HFFc6 (cell line): ENCODE measurements at places on chromosomes 4 and X. TPM values are rescaled to one million over a fixed set of nuclear protein-coding genes. Genes with fewer than 3 reads are reported as not detected.

- peak overlapping the region; percentile 20; the same call in 1 of the 2 replicates for H3K4me3 ChIP-seq
- DNase-seq = peak; percentile 87
- peak overlapping the region; percentile 89 for H3K27ac ChIP-seq
- H3K4me1 ChIP-seq = peaks cover 24% of the 10 kb centered on the region
- no peaks in the 10 kb centered on the region for H3K36me3 ChIP-seq
- no peaks in the 10 kb centered on the region for H3K27me3 ChIP-seq
These were observed 113.9 kb downstream of the CT47B1 start for GRCh38 chrX:120761810-120762209.

DNA sequence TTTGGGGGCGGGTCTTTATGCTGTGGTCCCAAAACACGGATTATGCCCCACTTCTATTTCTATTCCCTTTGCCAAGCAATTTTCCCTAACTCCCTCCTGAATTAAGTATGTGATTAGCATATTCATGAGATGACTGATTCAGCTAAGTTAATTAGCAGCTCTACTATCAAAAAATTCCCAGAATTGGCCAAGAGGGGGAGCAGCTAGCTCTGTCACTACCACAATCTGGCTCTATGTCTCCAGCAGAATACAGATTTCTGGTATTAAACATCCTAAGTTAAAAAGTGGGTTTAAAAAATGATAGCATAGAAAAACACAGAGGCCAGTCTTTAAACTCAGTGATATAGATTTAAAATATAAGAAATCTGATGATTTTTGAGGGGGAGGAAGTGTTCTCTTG, 80.3 kb downstream of the GPC4 start:
- H3K4me3 ChIP-seq = no peak overlapping the region
- no peaks in the 10 kb centered on the region for H3K36me3 ChIP-seq
- DNase-seq = no peak
- H3K27ac ChIP-seq = no peak overlapping the region

DNA sequence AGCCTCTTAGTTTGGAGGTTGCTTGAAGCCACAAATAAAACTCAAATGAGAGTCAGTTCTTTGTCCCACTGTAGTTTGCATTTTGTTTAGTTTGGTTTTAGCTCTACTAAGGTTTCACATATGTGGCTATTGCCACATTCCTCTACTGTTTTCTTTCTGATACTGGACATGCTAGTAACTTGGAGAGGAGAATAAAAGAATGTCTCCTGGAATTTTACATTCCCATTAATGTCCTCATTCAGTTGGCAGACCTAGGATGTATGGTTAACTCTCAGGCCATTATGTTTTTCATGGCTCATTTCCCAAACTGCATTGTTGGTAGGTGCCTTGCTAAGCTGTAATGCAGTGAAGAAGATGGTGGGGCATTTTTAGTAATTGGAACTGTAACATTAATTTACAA, 29.9 kb downstream of the UPRT start:
- no peaks in the 10 kb centered on the region for H3K27me3 ChIP-seq
- peaks cover 5% of the 10 kb centered on the region for H3K36me3 ChIP-seq
- DNase-seq = peak; percentile 12

DNA sequence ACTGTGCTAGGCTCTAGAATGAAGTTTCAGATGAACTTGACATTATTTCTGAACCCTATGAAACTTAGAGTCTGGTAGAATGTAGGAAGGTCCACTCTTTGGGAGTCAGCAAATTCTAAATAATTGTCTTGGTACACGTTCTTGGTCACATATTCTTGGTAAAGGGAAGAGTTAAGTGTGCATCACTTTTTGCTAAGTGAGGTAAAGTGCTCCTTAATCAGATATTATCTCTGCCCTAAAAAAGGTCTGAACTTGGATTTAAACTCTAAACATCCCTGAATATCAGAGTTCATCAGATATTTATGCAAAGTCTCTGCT, 7.2 kb downstream of the OCIAD2 start:
- DNase-seq = no peak
- no peaks in the 10 kb centered on the region for H3K36me3 ChIP-seq
- H3K4me1 ChIP-seq = peaks cover 33% of the 10 kb centered on the region

DNA sequence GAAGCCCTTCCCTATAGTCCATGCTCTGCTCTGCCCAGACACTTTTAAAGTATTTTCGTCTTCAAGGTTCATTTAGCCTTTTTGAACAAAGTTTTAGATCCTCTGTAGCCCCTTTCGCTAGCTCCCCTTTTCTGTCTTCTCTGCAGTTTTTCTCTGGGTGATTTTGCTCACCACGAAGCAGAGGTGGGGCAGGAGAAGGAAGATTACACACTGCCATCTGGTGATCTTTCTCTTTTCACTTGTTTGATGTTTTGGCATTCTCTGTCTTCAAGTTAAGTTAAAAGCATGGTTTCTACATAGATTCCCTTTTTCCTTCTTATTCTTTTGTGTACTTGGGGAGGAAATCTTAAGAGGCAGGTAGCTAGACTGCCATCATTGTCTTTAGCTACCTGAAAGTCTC, 43.9 kb downstream of the CC2D2A start:
- H3K4me3 ChIP-seq = no peak overlapping the region
- no peaks in the 10 kb centered on the region for H3K4me1 ChIP-seq
- DNase-seq = no peak
- peaks cover 42% of the 10 kb centered on the region for H3K36me3 ChIP-seq
- H3K27ac ChIP-seq = no peak overlapping the region

DNA sequence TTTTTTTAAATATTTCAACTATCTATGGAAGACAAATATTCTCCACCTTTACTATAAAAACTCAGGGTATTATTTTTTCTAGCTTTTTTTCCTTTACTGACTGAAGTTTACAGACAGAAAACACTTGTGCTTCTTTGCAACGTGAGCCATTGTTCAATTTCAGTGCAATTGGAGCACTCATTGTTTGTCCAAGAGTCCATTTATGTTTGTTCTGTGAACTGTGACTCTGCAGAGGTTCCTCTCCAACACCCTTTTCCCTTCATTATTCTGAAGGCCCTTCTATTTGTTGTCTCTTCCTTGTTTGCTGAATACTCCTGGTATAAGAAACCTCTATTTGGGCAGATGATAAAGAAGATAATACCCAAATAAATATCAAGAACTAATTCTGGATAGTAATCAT, 37.4 kb downstream of the DAPP1 start:
- peaks cover 18% of the 10 kb centered on the region for H3K4me1 ChIP-seq
- DNase-seq = no peak
- H3K4me3 ChIP-seq = no peak overlapping the region
- H3K27ac ChIP-seq = no peak overlapping the region
- H3K27me3 ChIP-seq = peaks cover 6% of the 10 kb centered on the region

DNA sequence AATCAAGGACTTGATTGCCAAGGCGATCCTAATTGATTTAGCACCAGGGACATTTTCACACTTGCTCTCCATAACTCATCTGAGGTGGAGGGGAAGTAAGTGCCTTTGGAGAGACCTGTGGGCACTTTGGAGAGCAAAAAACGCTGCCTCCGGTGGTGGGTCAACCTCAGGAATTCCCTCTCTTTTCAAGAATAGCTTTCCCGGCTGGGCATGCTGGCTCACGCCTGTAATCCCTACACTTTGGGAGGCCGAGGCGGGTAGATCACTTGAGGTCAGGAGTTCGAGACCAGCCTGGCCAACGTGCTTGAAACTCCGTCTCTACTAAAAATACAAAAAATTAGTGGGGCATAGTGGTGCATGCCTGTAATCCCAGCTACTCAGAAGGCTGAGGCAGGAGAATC, 49.2 kb downstream of the PRPS1 start:
- peak overlapping the region; percentile 91 for H3K27ac ChIP-seq
- no peak for DNase-seq
- peak overlapping the region; percentile 90 for H3K4me3 ChIP-seq
- peaks cover 29% of the 10 kb centered on the region for H3K4me1 ChIP-seq
- no peaks in the 10 kb centered on the region for H3K36me3 ChIP-seq

DNA sequence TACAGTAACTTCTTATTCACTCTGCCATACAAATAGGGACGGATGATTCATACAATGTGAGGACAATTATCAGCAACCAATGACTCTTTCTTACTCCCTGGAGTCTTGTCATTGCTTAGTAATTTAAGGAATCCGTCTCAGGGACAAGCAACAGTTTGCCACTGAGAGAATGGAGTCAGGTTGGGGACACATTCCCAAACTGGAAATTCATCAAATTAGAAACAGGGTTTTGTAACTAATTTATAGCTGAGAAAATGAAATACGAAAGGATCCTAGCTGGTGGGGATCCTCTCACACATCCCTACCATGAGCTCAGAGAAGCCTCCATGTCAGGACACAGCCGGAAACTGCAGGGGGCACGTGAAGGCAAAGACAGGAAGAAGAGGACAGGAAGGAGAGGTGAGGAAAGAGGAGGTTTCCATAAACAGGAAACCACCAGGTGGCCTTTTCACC, 50.4 kb upstream of the KDR start:
- peak; percentile 82 for DNase-seq
- no peaks in the 10 kb centered on the region for H3K27me3 ChIP-seq
- H3K36me3 ChIP-seq = 0 out of 2 replicates have a peak, but pooled peaks cover 5% of the 10 kb centered on the region
- peak overlapping the region; percentile 81 for H3K4me3 ChIP-seq
- peaks cover 55% of the 10 kb centered on the region for H3K4me1 ChIP-seq
- H3K27ac ChIP-seq = peak overlapping the region; percentile 92

DNA sequence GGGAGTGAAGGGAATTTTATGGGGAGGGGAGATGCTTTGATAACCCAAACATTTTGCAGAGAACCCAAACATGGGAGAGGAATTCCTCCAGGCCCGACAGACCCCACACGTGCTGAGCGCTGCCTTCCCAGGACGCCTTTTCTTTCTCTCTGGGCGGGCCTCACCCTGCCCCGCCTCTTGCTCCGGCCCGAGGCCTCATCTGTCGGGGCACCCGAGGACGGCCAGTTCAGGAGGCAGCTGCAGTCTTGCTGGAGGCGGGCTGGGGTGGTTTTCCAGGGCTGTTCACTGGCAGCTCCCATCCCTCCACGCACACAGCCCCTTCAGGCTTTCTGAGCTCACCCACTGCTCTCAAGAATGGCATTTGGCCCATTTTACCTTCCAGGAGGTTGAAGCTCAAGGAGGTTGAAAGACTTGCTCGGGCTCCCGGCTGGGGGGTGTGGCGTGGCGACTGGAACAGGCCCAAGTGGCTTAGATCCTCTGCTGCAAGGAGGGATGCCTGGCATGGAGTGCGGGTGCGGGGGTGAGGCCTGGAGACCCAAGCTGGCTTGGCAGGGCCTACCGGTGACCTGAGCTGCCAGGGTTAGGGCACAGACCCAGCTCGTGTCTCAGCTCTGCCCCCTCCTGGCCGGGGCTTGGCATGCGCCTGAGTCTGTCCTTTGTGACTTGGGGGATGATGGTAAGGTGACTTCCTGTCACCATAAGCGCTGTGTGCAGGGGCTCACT, 99.2 kb downstream of the PSAPL1 start:
- no peak for DNase-seq
- H3K4me3 ChIP-seq = no peak overlapping the region
- 0 out of 2 replicates have a peak, but pooled peaks cover 3% of the 10 kb centered on the region for H3K36me3 ChIP-seq
- H3K4me1 ChIP-seq = no peaks in the 10 kb centered on the region

DNA sequence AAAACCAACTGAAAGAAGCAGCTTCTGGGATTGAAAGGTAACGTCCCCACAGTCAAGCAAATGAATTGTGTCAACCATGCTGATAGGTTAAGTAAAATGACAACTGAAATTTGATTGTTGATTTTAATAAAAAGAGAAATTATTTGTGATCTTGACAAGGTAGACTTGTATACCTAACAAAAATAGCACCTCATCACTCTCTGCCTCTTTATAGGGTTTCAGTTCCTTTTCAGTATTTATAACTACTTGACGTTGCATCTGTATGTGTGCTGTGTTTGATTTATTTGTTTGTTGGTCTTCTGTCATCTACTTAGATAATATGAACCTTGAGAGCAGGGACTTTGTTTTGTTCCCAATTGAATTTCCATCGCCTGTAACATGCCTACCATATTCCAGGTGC, 7.9 kb upstream of the PPP3CA start:
- no peak for DNase-seq
- H3K4me3 ChIP-seq = no peak overlapping the region
- H3K27me3 ChIP-seq = no peaks in the 10 kb centered on the region; the same call in 1 of the 2 replicates
- peaks cover 44% of the 10 kb centered on the region for H3K4me1 ChIP-seq
- H3K27ac ChIP-seq = no peak overlapping the region

- no peak overlapping the region for H3K4me3 ChIP-seq
- no peaks in the 10 kb centered on the region for H3K36me3 ChIP-seq
- H3K27me3 ChIP-seq = peaks cover 12% of the 10 kb centered on the region
- DNase-seq = no peak
These were observed 43.6 kb upstream of the ENPP6 start for GRCh38 chr4:184261246-184261645.

- no peak for DNase-seq
- H3K27ac ChIP-seq = peak overlapping the region; percentile 95
- peak overlapping the region; percentile 95 for H3K4me3 ChIP-seq
- peaks cover 49% of the 10 kb centered on the region for H3K36me3 ChIP-seq
- H3K27me3 ChIP-seq = no peaks in the 10 kb centered on the region
- peaks cover 55% of the 10 kb centered on the region for H3K4me1 ChIP-seq
These were observed 1.2 kb upstream of the UBA6 start for GRCh38 chr4:67702166-67702565.

GRCh38 chrX:131565909-131566308, 22.0 kb downstream of the OR13H1 start:
- H3K27me3 ChIP-seq = no peaks in the 10 kb centered on the region; the same call in 1 of the 2 replicates
- no peak for DNase-seq
- no peaks in the 10 kb centered on the region for H3K4me1 ChIP-seq
- H3K36me3 ChIP-seq = no peaks in the 10 kb centered on the region
- H3K4me3 ChIP-seq = no peak overlapping the region
- no peak overlapping the region for H3K27ac ChIP-seq

- no peaks in the 10 kb centered on the region; the same call in 1 of the 2 replicates for H3K27me3 ChIP-seq
- no peaks in the 10 kb centered on the region for H3K4me1 ChIP-seq
- H3K4me3 ChIP-seq = no peak overlapping the region
- no peak for DNase-seq
- no peaks in the 10 kb centered on the region for H3K36me3 ChIP-seq
- H3K27ac ChIP-seq = no peak overlapping the region
These were observed 107.3 kb upstream of the RAI2 start for GRCh38 chrX:17968367-17968766.

- no peak overlapping the region for H3K4me3 ChIP-seq
- H3K27ac ChIP-seq = no peak overlapping the region
- no peaks in the 10 kb centered on the region for H3K4me1 ChIP-seq
- no peaks in the 10 kb centered on the region; the same call in none of the 2 replicates for H3K27me3 ChIP-seq
These were observed 45.5 kb upstream of the PBDC1 start for GRCh38 chrX:76127341-76127740.

FOXR2 gene
- total RNA-seq = not detected in 3 replicates

TEX11 gene
- total RNA-seq = not detected in 3 replicates

TASL gene
- not detected in 3 replicates for total RNA-seq

SLBP gene
- 44.7 to 63.6 TPM (median 54.7 TPM) in 3 replicates for total RNA-seq

IGFBP7 gene
- total RNA-seq = 506 to 821 TPM (median 801 TPM) in 3 replicates

DDIT4L gene
- 0.18 to 4.2 TPM (median 2.1 TPM) in 3 replicates for total RNA-seq

ADH1B gene
- not detected in 3 replicates for total RNA-seq

SUPT20HL2 gene
- 0.07 TPM in 1 of 3 replicates, not detected in the others for total RNA-seq

IL21 gene
- total RNA-seq = not detected in 3 replicates

SASH3 gene
- total RNA-seq = not detected in 3 replicates

TRPC5OS gene
- total RNA-seq = not detected in 3 replicates

FAM9C gene
- not detected in 2 replicates for total RNA-seq

TADA2B gene
- total RNA-seq = 17.5 and 20.9 TPM in 2 replicates

NUDT10 gene
- 0.19 TPM in 1 of 3 replicates, not detected in the others for total RNA-seq

PAGE2B gene
- total RNA-seq = not detected in 2 replicates

TSPYL2 gene
- 21.9 to 27.2 TPM (median 22.8 TPM) in 3 replicates for total RNA-seq

CDKL2 gene
- total RNA-seq = 0.16 to 0.35 TPM (median 0.32 TPM) in 3 replicates

PABPC5 gene
- not detected in 3 replicates for total RNA-seq

TMPRSS11F gene
- total RNA-seq = not detected in 3 replicates
